ENCODE measurements at places on chromosomes 6 and 20. TPM values are rescaled to one million over a fixed set of nuclear protein-coding genes. Genes with fewer than 3 reads are reported as not detected.

The GRIK2 gene
- total RNA-seq, result 0.11 TPM

DNA sequence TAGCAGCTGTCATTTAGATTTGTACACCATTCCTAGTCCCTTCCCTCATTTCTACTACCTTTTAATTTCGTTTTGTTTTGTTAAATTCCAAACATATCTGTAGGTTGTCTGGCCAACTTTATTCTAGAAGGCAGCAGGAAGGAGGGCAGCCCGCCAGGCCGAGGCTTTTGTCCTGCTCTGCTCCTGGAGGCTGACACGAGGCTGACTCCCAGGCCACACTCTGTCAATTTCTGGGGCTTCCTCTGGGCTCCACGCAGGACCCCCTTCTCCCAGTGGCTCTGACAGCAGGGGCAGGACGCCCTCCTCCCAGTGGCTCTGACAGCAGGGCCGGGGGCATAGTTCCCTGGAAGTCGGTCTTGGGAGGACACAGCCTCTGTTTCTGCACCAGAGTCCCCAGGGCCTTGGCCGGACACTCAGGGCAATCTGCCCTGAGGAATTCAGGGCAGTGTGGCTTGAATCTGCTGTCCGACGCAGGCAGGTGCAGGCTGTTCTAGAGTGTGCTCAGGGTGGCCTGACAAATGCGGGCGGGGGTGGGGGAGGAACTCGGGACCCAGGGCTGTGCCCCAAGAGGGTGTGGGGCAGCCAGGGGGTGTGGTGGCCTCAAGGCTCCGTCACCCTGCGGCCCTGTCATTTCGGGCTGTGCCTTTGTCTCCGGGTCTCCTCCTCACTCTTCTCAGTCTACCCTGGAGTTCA, 11.8 kb downstream of the SMOC2 start:
- no peak overlapping the region for H3K4me3 ChIP-seq
- no peaks in the 10 kb centered on the region for H3K36me3 ChIP-seq
- no peaks in the 10 kb centered on the region for H3K27me3 ChIP-seq
- H3K4me1 ChIP-seq, result peaks cover under 1% of the 10 kb centered on the region

GRCh38 chr6:40923326-40923725, 115.7 kb downstream of the UNC5CL start:
- no peak overlapping the region for H3K4me3 ChIP-seq
- H3K4me1 ChIP-seq, result no peaks in the 10 kb centered on the region
- no peaks in the 10 kb centered on the region for H3K36me3 ChIP-seq

DNA sequence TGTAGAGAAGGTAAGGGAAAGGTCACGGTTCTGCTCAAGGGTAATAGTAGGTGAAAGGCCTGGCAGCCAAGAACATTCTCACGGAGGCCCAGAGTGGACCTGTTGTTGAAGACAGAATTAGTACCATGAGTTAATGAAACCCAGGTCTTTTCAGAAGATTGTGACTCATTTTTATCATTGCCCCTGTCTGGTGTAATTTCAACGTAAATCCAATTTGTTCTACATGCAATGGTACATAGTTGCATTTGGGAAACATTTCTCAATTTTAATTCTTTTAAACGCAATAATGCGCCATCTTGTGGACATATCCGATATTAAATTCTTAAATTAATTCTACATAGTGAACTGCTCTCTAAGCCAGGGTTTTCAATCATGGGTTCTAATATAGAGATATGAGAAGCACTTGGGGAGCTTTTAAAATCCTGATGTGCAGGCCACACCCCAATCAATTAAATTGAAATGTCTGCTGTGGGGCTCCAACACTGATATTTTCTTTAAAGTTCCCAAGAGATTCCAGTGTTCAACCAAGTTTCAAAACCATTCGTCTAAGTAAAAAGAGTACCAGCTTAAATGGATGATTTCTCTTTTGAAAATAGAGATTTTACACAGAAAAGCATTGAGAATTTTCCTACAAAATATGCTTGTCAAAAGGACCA, 257.4 kb downstream of the PLCB1 start:
- no peak overlapping the region for H3K27ac ChIP-seq
- DNase-seq, result no peak

DNA sequence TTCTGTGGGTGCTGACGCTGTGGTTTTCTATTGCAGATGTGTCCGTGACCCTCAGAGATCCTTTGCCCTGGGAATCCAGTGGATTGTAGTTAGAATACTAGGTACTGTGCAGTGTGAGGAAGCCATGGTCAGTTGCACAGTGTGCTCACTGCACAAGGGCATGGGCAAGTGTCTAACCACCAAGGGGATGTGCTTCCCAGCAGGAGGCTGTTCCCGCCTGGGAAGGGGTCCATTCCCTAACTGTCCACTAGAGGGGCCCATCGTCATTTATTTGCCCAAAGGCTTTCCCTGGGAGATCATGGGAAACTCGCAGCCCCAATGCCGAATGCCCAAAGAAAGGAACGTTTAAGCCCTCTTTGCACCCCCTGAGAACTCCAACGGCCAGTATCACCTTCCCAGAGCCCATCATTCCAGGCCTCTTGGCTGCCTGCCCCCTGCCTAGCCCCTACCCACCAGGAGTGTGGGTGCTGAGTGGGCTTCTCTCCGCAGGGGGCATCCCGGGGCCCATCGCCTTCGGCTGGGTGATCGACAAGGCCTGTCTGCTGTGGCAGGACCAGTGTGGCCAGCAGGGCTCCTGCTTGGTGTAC, 26.2 kb downstream of the SLCO4A1 start:
- H3K4me1 ChIP-seq, result no peaks in the 10 kb centered on the region
- no peak overlapping the region for H3K27ac ChIP-seq
- H3K36me3 ChIP-seq, result peaks cover 41% of the 10 kb centered on the region

DNA sequence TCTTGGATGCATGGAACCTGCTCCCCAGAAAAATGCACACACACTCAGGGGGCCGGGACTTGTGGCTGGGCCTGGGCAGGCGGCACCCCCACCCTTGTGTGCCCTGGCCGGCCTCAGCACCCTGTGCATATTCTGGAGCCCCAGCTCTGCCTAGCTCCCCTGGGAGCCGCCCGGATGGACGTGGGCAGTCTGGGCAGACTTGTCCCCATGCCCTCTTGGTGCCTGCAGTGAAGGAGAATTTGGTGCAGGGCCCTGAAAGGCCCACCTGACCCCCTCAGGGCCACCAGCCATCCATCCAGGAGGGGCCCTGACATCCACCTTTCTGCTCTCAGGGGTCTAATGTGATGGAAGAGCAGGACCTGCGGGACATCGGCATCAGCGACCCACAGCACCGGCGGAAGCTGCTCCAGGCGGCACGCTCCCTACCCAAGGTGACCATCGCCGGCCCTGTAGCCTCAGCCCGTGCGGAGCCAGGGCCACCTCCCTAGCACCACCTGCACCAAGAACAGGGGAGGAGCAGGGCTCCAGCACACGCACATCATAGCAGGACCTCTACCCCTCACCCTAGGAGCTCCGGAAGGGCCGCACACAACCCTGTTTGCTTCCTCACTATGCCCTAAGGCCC, 62.8 kb downstream of the TCP11 start:
- H3K4me3 ChIP-seq, result no peak overlapping the region
- peaks cover 49% of the 10 kb centered on the region for H3K36me3 ChIP-seq
- H3K27ac ChIP-seq, result no peak overlapping the region
- H3K27me3 ChIP-seq, result no peaks in the 10 kb centered on the region
- H3K4me1 ChIP-seq, result no peaks in the 10 kb centered on the region
- no peak for DNase-seq

GRCh38 chr20:35607003-35607735, 8.5 kb upstream of the SPAG4 start:
- no peak for DNase-seq
- H3K27me3 ChIP-seq, result peaks cover 7% of the 10 kb centered on the region
- no peaks in the 10 kb centered on the region for H3K36me3 ChIP-seq
- peaks cover 10% of the 10 kb centered on the region for H3K4me1 ChIP-seq
- H3K27ac ChIP-seq, result no peak overlapping the region

DNA sequence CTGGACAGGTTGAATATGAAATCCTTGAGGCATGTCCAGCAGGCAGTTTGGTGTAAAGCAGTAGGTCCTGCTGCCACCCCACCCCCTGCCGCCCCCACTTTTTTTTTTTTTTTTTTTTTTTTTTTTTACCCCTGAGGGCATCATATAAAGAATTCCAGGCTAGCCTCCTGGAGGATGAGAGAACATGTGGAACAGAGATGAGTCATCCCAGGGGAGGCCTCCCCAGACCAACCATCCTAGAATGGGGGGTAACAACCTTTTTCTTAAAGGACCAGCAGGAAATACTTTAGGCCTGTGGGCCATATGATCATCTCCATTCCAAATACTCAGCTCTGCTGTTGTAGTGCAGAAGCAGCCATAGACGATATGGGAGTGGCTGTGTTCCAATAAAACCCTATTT, 170.9 kb downstream of the GJA10 start:
- no peak overlapping the region for H3K4me3 ChIP-seq
- H3K4me1 ChIP-seq, result peaks cover 50% of the 10 kb centered on the region
- DNase-seq, result no peak
- no peaks in the 10 kb centered on the region for H3K27me3 ChIP-seq

GRCh38 chr6:112216662-112217551, 37.5 kb downstream of the LAMA4 start:
- H3K27me3 ChIP-seq, result peaks cover 7% of the 10 kb centered on the region
- no peak overlapping the region for H3K27ac ChIP-seq
- no peak overlapping the region for H3K4me3 ChIP-seq
- no peaks in the 10 kb centered on the region for H3K4me1 ChIP-seq
- no peaks in the 10 kb centered on the region for H3K36me3 ChIP-seq

The HSPA12B gene
- total RNA-seq, result not detected

GRCh38 chr20:44407402-44408184, 52.1 kb downstream of the HNF4A start:
- no peak overlapping the region for H3K27ac ChIP-seq
- no peak for DNase-seq
- H3K36me3 ChIP-seq, result no peaks in the 10 kb centered on the region
- H3K4me3 ChIP-seq, result no peak overlapping the region
- peaks cover 9% of the 10 kb centered on the region for H3K27me3 ChIP-seq

DNA sequence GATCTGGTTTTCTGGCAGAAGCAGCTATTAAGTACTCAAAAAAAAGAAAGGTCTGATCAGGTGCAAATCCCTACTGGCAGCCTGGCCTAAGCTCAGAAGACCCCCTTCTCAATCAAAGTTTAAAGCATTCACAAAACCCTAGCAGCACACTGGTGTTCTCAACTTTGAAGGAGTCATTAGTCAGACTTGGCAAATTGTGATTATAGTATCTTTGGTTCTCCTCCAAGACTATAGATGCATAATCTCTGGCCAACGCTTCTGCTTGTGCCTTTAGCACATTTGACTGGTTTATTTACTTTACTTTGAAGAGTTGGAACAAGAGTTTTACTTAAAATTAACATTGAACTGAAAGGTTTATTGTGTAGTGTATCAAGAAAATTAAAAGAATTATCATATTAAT, 248.9 kb downstream of the PTPRK start:
- no peak overlapping the region for H3K4me3 ChIP-seq
- H3K27me3 ChIP-seq, result no peaks in the 10 kb centered on the region
- no peaks in the 10 kb centered on the region for H3K36me3 ChIP-seq
- no peaks in the 10 kb centered on the region for H3K4me1 ChIP-seq

The E2F1 gene
- total RNA-seq, result 8.9 TPM

GRCh38 chr6:15253203-15254022, 7.5 kb downstream of the JARID2 start:
- peaks cover 10% of the 10 kb centered on the region for H3K36me3 ChIP-seq
- DNase-seq, result no peak
- H3K27ac ChIP-seq, result peak overlapping the region; percentile 84
- H3K4me1 ChIP-seq, result peaks cover 96% of the 10 kb centered on the region

- H3K36me3 ChIP-seq, result no peaks in the 10 kb centered on the region
- no peak overlapping the region for H3K4me3 ChIP-seq
- H3K27me3 ChIP-seq, result peaks cover 3% of the 10 kb centered on the region
- peaks cover 6% of the 10 kb centered on the region for H3K4me1 ChIP-seq
- DNase-seq, result no peak
- no peak overlapping the region for H3K27ac ChIP-seq
Observed at GRCh38 chr20:23251779-23252178, 98.8 kb upstream of the NXT1 start.

GRCh38 chr6:53483423-53484353, 61.2 kb downstream of the GCLC start:
- H3K27ac ChIP-seq, result peak overlapping the region; percentile 79
- H3K4me1 ChIP-seq, result peaks cover 68% of the 10 kb centered on the region
- peak overlapping the region; percentile 65 for H3K4me3 ChIP-seq
- peaks cover 2% of the 10 kb centered on the region for H3K36me3 ChIP-seq

DNA sequence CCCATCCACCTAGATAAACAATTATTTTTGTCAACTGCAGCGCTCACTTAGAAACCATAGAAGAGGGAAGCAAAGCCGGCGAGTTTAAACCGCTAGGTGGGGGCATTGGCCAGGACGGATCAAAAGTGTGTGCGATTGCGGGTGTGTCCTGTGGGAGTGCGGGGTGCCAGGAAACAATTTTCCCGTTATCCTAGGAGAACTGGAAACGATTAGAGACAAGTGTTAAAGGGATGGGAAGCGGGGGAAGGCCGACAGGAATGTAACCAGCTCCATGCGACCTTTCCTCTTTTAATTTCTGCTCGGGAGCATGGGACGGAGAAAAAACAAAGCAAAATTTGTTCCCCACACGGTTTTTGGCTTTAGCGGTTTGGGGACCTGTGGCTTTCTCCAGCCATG, 2.8 kb upstream of the HTR1B start:
- peaks cover 3% of the 10 kb centered on the region for H3K36me3 ChIP-seq
- DNase-seq, result no peak
- peaks cover 38% of the 10 kb centered on the region for H3K27me3 ChIP-seq
- peaks cover 12% of the 10 kb centered on the region for H3K4me1 ChIP-seq
- H3K27ac ChIP-seq, result no peak overlapping the region

The TRIM31 gene
- total RNA-seq, result not detected

- no peaks in the 10 kb centered on the region for H3K4me1 ChIP-seq
- no peak for DNase-seq
- no peak overlapping the region for H3K27ac ChIP-seq
- H3K4me3 ChIP-seq, result no peak overlapping the region
- H3K36me3 ChIP-seq, result no peaks in the 10 kb centered on the region
Observed at GRCh38 chr6:81735756-81736380, 16.6 kb downstream of the TENT5A start.

The RAB5IF gene
- total RNA-seq, result 55.7 TPM

DNA sequence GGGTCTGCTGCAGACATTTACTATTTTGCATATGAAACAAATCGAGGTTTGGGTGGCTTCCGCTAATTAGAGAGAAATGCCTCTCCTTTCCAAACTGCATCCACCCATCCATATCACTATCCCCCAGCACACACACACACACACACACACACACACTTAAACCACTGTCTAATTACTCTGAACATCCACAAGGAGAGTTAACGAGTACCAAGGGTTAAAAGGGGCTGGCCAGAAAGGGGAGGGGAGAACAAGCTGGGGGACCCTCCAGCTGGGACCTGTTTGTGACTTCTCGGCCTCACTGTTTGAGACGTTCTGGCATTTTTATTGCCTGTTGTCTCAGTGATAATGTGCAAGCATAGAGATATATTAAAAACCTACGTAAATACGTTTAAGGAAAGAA, 261.2 kb downstream of the FOXC1 start:
- H3K36me3 ChIP-seq, result no peaks in the 10 kb centered on the region
- H3K27me3 ChIP-seq, result no peaks in the 10 kb centered on the region
- no peak for DNase-seq

The SNAP91 gene
- not detected for total RNA-seq

- H3K4me3 ChIP-seq, result no peak overlapping the region
- H3K4me1 ChIP-seq, result no peaks in the 10 kb centered on the region
- no peak for DNase-seq
- H3K27me3 ChIP-seq, result peaks cover 56% of the 10 kb centered on the region
Observed at GRCh38 chr20:64160526-64161355, 3.5 kb upstream of the MYT1 start.

GRCh38 chr20:64205611-64206026, 41.4 kb downstream of the MYT1 start:
- H3K27me3 ChIP-seq, result peaks cover 14% of the 10 kb centered on the region
- H3K4me3 ChIP-seq, result no peak overlapping the region
- H3K27ac ChIP-seq, result no peak overlapping the region
- no peaks in the 10 kb centered on the region for H3K36me3 ChIP-seq

GRCh38 chr6:11025130-11025529, 19.0 kb downstream of the ELOVL2 start:
- H3K4me3 ChIP-seq, result no peak overlapping the region
- DNase-seq, result no peak
- no peak overlapping the region for H3K27ac ChIP-seq
- H3K4me1 ChIP-seq, result peaks cover 9% of the 10 kb centered on the region

Measured in activated B cell treated with CpG ODN at 0.5 μM for 24 hours (primary cell).